ENCODE measurements at places on chromosomes 1 and 21. TPM values are rescaled to one million over a fixed set of nuclear protein-coding genes. Genes with fewer than 3 reads are reported as not detected.
A peak's percentile ranks its signal among the peaks of the same experiment; 100 is the strongest.

Gene CD52
- not detected for total RNA-seq

Gene LEFTY1
- not detected for total RNA-seq

Gene TP73
- total RNA-seq: not detected

Gene HPCAL4
- 1.1 TPM for total RNA-seq

Gene USP21
- 11.4 TPM for total RNA-seq

Gene OR2T5
- total RNA-seq: not detected

Gene OR2AK2
- not detected for total RNA-seq

Gene SPRR1B
- total RNA-seq: not detected

GRCh38 chr1:206702260-206702659, 17.6 kb downstream of the MAPKAPK2 start:
- no peaks in the 10 kb centered on the region for H3K36me3 ChIP-seq
- no peak overlapping the region for H3K4me3 ChIP-seq
- no peaks in the 10 kb centered on the region for H3K27me3 ChIP-seq
- DNase-seq: peak; percentile 30
- H3K4me1 ChIP-seq: peaks cover 95% of the 10 kb centered on the region

DNA sequence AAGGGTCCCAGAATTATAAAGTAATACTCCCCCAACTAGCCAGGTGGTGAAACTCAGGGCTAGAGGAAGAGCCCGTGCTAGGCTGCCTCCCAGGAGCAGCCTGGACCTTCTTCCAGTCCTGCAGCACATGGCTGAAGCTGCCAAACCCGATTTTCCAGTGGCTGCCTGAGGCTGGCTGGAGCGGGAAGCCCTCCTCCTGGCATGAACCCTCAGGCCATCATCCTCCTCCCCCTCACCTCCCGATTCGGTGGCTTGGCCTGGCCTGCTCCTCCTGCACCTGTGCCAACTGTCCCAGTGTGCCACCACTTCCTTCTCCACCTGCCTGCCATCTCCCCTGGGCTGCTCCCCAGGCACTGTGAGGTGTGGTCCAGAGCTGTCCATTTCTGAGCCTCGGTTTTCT, 3.0 kb upstream of the TSPAN1 start:
- peaks cover 18% of the 10 kb centered on the region for H3K27me3 ChIP-seq
- H3K27ac ChIP-seq: peak overlapping the region; percentile 18
- H3K4me1 ChIP-seq: peaks cover 32% of the 10 kb centered on the region
- H3K4me3 ChIP-seq: no peak overlapping the region
- no peaks in the 10 kb centered on the region for H3K36me3 ChIP-seq
- DNase-seq: no peak

- H3K4me3 ChIP-seq: no peak overlapping the region
- no peaks in the 10 kb centered on the region for H3K36me3 ChIP-seq
- H3K27ac ChIP-seq: no peak overlapping the region
- H3K4me1 ChIP-seq: no peaks in the 10 kb centered on the region
- no peaks in the 10 kb centered on the region for H3K27me3 ChIP-seq
Measured at GRCh38 chr1:185483664-185484450, 166.8 kb upstream of the IVNS1ABP start.

DNA sequence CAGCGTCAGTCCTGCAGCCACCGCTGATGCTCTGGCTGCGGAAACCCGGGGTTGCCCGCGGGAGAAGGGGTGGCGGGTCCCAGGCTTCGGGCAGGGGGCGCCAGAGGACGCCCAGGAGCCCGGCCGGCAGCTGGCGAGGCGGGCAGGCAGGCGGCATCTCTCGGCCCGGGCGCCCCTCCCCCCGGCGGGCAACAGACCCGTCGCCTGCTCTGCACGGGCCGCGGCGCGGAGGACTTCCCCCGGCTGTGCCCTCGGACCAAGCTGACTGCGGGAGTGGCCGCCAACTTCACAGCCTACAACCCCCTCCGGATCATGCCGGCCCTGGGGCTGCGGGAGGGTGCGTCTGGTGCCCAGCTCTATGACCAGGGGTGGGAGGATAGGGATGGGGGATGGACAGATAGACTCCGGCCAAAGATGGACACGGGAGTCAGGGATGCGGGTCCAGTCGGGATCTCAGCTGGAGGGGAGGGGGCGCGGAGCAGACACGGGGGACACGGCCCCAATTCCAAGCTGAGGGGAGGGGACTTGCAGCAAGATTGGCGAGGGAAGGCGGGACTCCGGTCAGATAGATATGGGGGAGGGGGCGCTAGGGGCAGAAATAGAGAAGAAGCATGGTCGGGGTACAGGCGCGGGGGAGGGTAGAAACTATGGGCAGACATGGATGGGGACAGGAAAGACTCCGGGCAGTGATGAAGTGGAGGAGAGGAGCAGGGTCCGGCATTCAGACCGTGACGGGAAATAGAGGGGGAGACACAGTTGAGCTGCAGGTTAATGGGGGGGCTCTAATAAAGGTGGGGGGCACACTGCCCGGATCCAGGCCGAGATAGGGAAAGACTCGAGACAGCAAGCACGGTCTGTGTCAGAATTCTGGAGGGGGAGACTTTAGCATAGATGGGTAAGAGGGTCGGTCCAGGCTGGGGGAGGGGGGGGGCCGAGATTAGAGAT, 1.1 kb downstream of the ADGRB2 start:
- DNase-seq: peak; percentile 81
- peaks cover 44% of the 10 kb centered on the region for H3K4me1 ChIP-seq
- H3K27ac ChIP-seq: peak overlapping the region; percentile 35
- H3K36me3 ChIP-seq: no peaks in the 10 kb centered on the region
- peak overlapping the region; percentile 29 for H3K4me3 ChIP-seq
- peaks cover 36% of the 10 kb centered on the region for H3K27me3 ChIP-seq

GRCh38 chr1:99681583-99681982, 35.7 kb downstream of the PALMD start:
- no peak overlapping the region for H3K4me3 ChIP-seq
- no peak for DNase-seq
- H3K4me1 ChIP-seq: peaks cover 8% of the 10 kb centered on the region
- H3K27me3 ChIP-seq: no peaks in the 10 kb centered on the region
- no peak overlapping the region for H3K27ac ChIP-seq

GRCh38 chr1:1920057-1920607, 1.1 kb upstream of the TMEM52 start:
- peak; percentile 67 for DNase-seq
- H3K36me3 ChIP-seq: no peaks in the 10 kb centered on the region
- H3K4me1 ChIP-seq: no peaks in the 10 kb centered on the region
- no peaks in the 10 kb centered on the region for H3K27me3 ChIP-seq

DNA sequence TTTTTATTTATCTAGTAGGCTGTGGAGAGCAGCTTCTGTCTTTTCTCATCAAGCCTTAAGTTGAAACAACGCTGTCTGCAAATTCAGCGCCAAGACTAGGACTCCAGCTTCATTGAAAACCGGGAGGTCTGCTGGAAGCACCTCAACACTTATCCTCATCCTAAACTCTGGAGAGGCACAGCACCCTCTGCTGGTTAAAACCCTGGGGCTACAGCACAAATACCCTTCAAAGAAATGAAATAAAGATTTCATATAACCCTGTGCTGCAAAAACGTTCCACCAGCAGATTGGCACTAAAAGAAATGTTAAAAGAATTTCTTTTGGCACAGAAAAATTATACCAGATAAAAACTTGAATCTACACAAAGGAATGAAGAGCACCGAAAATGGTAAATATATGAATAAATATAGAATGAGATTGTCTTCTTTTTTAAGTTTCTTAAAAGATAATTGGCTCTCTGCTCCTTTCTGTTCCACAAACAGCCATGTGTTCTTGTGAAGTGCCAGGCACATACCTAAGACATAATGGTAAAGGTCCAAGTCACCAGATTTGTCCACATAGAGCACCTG, 227.7 kb upstream of the SAMSN1 start:
- no peak overlapping the region for H3K27ac ChIP-seq
- no peaks in the 10 kb centered on the region for H3K4me1 ChIP-seq
- no peak overlapping the region for H3K4me3 ChIP-seq

GRCh38 chr1:65965112-65965996, 172.7 kb downstream of the PDE4B start:
- no peaks in the 10 kb centered on the region for H3K36me3 ChIP-seq
- H3K27me3 ChIP-seq: no peaks in the 10 kb centered on the region
- H3K4me3 ChIP-seq: no peak overlapping the region
- no peak for DNase-seq

GRCh38 chr1:185074307-185074706, 28.9 kb downstream of the RNF2 start:
- no peaks in the 10 kb centered on the region for H3K4me1 ChIP-seq
- no peak overlapping the region for H3K27ac ChIP-seq
- DNase-seq: no peak
- H3K36me3 ChIP-seq: no peaks in the 10 kb centered on the region
- H3K4me3 ChIP-seq: no peak overlapping the region

- H3K4me3 ChIP-seq: no peak overlapping the region
- no peak overlapping the region for H3K27ac ChIP-seq
- H3K36me3 ChIP-seq: no peaks in the 10 kb centered on the region
- no peak for DNase-seq
- no peaks in the 10 kb centered on the region for H3K27me3 ChIP-seq
- H3K4me1 ChIP-seq: no peaks in the 10 kb centered on the region
Measured at GRCh38 chr1:204070895-204071294, 2.0 kb upstream of the SOX13 start.

DNA sequence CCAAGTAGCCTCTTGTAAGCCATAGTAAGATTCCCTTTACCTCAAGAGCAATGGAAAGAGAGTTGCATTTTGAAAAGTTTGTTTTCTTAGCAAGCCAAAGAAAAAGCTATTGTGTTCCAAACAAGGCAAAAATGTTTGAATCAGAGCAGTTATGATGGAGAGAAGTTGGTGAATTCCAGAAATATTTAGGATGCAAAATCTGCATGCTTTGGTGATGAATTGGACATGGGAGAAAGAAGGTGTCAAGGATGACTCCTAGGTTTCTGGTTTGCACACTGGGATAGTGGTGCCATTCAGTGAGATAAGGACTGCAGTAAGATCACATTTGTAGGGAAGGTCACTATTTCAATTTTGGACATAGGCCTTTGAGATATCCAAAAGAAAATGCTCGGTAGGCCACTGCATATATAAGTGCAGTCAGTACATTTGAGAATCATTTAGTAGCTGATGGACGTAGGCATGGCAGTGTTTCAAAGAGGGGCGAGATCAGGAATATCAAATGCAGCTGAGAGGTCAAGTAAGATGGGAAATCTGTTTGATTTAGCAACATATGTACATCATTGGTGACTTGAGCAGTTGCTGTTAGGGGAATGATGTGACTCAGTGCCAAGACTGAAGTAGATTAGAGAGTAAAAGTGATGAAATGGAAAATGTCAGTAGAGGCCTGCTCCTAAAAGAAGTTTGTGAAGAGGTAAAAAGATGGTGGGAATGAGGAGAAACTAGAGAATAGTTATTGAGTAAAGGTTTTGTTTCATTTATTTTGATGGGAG, 33.9 kb upstream of the GPR25 start:
- no peak overlapping the region for H3K27ac ChIP-seq
- H3K4me3 ChIP-seq: no peak overlapping the region
- no peaks in the 10 kb centered on the region for H3K4me1 ChIP-seq

- H3K36me3 ChIP-seq: no peaks in the 10 kb centered on the region
- H3K27me3 ChIP-seq: no peaks in the 10 kb centered on the region
- no peak overlapping the region for H3K4me3 ChIP-seq
- H3K27ac ChIP-seq: no peak overlapping the region
Measured at GRCh38 chr1:79667848-79668696, 661.5 kb upstream of the ADGRL4 start.

- H3K27me3 ChIP-seq: no peaks in the 10 kb centered on the region
- peak; percentile 88 for DNase-seq
- H3K4me1 ChIP-seq: peaks cover 56% of the 10 kb centered on the region
- no peak overlapping the region for H3K4me3 ChIP-seq
- H3K27ac ChIP-seq: peak overlapping the region; percentile 86
Measured at GRCh38 chr1:10724052-10724494, 72.4 kb downstream of the CASZ1 start.

DNA sequence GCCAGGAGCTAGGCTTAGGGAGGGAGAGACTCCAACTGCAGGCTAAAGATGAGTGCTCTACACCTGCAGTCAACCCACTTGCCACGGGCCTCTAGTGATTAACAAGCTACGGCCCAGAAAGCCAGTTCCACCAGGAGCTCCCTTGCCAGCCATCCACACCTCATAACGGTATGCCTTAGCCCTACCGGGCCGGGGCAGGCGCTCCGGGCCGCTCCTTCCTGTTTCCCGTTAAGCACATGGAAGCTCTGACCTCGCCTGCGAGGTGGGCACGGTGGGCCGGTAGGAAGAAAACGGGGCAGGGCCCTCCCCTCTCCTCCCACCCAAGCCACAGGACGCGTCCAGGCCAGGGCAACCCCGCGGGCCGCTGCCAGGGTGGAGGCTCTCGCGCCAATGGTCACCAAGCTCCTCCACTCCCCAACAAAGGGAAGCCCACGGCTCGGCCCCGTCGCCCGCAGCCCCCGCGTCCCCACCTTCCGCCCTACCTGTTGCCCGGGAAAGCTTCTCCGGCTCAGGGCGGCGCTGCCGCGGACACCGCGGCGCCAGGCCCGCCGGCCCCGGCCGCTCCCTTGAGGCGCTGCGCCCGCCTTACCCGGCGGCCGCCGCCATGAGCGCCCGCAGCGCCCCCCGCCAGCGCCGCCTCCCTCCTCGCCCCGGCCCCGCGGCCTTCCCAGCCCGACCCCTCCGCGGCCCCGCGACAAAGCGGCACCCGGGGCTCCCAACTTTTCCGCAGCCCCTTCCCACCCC, 627 bp downstream of the CERS2 start:
- no peaks in the 10 kb centered on the region for H3K36me3 ChIP-seq
- peaks cover 50% of the 10 kb centered on the region for H3K4me1 ChIP-seq
- H3K4me3 ChIP-seq: peak overlapping the region; percentile 91
- peak overlapping the region; percentile 99 for H3K27ac ChIP-seq

- H3K27me3 ChIP-seq: no peaks in the 10 kb centered on the region
- peaks cover 99% of the 10 kb centered on the region for H3K36me3 ChIP-seq
- no peak for DNase-seq
- H3K4me1 ChIP-seq: peaks cover 60% of the 10 kb centered on the region
- H3K27ac ChIP-seq: no peak overlapping the region
- no peak overlapping the region for H3K4me3 ChIP-seq
Measured at GRCh38 chr1:35180776-35181374, 12.1 kb downstream of the SFPQ start.

DNA sequence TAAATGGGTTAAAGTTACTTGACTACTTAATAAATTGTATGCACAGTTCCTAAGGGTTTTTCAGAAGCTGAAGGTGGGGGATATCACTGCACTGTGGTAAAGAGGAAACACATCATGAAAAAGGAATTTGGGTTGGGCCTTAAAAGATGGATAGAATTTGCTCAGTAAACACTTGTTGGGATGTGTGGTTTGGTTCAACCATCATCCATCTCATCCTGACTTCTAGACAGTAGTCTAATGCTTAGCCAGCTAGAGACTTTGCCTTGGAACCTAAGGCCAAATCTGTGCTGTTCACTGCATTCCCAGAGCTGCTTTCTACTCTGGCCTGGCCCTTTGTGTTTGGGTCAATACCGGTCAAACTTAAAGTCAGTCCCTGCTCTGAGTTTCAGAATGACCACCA, 30.6 kb downstream of the LY9 start:
- no peaks in the 10 kb centered on the region for H3K36me3 ChIP-seq
- H3K4me1 ChIP-seq: no peaks in the 10 kb centered on the region
- no peaks in the 10 kb centered on the region for H3K27me3 ChIP-seq
- DNase-seq: no peak

- H3K36me3 ChIP-seq: no peaks in the 10 kb centered on the region
- DNase-seq: no peak
- H3K27me3 ChIP-seq: no peaks in the 10 kb centered on the region
- no peak overlapping the region for H3K4me3 ChIP-seq
Measured at GRCh38 chr1:214717351-214717750, 114.4 kb downstream of the CENPF start.

- no peak overlapping the region for H3K4me3 ChIP-seq
- H3K27me3 ChIP-seq: no peaks in the 10 kb centered on the region
Measured at GRCh38 chr1:78664763-78665162, 15.1 kb downstream of the IFI44 start.

- H3K4me3 ChIP-seq: no peak overlapping the region
- H3K27ac ChIP-seq: no peak overlapping the region
- no peaks in the 10 kb centered on the region for H3K27me3 ChIP-seq
- no peaks in the 10 kb centered on the region for H3K4me1 ChIP-seq
Measured at GRCh38 chr21:42566524-42567213, 53.0 kb downstream of the SLC37A1 start.
